Mucosa of descending colon (tissue), 3 donors: ENCODE measurements at places on chromosomes 1 and 21.
A peak's percentile ranks its signal among the peaks of the same experiment; 100 is the strongest.

DNA sequence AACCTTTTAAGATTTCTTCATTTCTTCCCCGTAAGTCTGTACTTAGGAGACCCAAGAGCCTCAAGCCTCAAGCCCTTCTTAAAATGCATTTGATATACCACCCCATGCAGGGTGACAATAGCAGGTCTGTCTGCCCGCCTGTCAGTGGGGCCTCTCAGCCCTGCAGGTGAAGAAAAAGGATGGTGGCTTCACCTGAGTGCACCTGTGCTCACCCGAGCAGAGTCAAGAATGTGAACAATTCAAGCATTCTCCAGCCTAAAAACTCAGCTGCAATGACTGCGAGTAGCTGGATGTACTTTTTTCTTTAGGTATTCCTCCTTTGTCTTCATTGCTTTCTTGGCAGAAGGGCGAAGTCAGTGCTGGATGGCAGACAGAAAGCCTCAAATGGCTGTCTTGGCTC, 203.3 kb downstream of the LMX1A start:
- DNase-seq: no peak

GRCh38 chr21:42993051-42993712, 18.8 kb downstream of the PKNOX1 start:
- DNase-seq: no peak

DNA sequence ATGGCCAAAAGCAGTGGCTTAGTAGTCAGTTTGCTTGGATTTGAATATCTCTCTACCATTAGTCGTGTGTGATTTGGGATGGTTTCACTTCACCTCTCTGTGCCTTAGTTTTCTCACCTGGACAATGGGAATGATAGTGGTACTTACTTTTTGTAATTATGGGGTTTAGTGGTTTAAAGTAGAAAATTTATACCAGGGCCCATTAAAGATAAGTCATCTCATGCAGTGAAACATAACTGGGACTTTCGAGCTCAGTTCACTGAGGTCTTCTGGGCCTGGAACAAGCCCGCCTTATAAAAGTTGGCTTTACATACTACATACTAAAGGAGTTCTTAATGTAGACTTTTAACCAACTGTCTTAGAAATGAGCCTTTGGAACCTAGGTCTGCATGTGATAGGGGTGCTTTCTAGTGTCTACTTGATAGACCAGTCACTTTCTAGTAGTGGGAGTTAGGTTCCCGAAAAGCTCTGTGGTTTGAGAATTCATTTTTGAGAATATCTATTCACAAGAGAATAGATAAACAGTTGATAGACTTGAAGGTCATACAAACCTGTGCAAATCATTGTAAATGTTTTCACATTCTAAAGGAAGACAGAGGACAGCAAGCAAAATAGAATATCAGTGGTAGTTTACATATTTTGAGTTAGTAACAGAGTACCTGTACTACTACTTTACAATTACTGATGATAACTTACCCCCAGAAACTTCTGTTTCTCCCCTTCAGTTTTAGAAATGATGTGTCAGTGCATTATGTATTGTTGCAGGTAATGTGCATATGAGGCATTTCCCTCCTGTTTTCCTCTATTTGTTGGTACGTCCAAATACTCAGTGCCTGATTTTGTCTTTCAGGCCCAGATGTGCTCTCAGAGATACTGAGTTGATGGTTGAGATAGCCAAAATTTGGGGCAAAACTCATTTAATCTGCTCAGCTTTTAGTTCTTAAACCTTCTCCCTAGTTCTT, 48.0 kb downstream of the DYRK1A start:
- no peak for DNase-seq

GRCh38 chr1:64471218-64472039, 1.5 kb downstream of the CACHD1 start:
- peak; percentile 17 for DNase-seq

- DNase-seq: no peak
Measured at GRCh38 chr1:27380224-27380623, 2.9 kb downstream of the CD164L2 start.

DNA sequence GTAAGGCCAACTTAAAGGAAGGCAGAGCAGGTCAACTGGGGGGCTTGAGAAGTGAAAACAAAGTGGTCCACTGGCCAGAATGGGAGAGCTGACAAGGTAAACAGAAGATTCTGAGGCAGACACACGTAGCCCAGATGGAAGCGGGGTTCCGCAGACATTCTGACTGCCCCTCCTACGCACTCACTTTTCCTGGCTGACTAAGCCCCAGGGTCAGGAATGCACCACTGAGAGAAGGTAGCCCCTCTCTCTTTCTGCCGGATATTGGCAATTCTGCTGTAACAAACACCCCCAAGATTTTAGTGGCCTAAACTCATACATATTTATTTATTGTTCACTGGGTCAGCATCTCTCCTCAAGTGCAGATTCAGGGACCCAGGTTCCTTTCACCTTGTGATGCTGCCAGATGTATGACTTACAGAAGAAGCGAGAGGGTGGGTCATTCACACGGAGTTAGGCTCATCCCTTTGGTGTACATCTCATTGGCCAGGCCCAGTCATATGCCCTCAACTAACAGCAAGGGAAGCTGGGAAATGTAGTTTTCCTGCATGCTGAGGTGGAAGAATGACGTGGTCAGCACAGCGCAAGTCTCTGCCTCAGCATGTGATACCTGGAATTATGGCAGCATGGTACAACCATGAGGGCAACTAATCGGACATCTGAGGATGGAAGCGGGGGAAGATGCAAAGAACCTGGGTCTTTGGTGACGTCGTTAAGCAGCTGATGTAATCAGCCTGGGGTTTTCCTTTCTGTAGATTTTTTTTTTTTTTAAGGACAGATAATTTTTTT, 43.4 kb upstream of the MRPS6 start:
- no peak for DNase-seq

DNA sequence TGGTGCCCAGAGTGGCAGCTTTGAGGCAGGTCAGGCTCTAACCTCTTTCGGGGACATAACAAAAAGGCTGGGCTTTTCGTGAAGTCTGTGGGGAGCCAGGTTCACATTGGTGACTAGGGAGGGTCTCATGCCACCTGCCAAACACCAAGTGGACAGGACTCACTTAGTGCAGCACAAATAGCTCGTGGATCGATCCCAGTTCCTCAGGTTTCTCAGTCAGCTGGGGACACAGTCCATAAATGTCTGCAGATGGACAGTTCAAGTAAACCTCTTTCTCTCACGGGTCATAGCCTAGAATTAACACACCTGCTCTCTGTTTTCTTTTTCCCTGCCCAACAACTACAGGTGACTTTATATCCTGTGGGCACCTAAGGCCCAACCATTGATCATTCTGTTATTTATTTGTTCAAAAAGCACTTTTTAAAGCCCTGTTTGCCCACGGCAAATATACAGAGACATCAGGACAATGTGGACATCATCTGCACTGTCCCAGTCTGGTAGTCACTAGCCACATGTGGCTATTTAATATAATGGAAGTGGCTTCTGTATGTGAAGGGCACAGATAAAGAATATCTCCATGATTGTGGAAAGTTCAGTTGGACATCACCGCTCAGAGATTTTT, 53.5 kb downstream of the CAPN2 start:
- DNase-seq: no peak

DNA sequence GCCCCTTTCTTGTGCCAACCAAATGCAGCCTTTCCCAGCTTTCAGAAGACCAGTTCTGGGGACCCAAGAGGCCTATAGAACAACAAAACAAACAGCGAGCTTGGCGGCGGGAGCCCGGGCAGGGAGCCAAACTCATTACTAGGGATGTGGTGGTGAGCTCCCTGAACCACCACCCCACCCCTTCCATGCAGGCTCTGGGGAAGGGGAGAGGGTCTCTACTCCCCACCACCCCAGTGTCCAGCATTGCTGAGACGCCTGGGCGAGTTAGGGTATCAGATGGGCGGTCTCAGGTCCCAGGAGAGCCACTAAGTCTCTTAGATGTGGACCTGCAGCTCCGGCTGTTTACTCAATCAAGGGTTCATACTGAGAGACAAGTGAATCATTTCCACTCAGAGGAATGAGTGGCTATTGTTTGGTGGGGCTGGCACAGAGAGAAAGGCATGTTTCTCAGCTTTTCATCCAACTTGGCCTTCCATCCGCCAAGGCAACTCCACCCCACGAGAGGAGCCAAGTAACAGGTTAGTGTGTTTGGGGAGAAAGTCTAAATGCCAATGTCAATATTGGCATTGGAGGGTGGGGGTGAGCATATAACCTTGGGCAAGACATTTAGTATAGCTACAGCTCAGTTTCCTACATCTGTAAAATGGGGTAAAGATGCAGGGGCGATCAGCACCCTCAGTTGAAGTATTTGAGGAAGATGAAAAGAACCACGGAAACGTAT, 40.9 kb downstream of the PLXNA2 start:
- DNase-seq: peak; percentile 80

DNA sequence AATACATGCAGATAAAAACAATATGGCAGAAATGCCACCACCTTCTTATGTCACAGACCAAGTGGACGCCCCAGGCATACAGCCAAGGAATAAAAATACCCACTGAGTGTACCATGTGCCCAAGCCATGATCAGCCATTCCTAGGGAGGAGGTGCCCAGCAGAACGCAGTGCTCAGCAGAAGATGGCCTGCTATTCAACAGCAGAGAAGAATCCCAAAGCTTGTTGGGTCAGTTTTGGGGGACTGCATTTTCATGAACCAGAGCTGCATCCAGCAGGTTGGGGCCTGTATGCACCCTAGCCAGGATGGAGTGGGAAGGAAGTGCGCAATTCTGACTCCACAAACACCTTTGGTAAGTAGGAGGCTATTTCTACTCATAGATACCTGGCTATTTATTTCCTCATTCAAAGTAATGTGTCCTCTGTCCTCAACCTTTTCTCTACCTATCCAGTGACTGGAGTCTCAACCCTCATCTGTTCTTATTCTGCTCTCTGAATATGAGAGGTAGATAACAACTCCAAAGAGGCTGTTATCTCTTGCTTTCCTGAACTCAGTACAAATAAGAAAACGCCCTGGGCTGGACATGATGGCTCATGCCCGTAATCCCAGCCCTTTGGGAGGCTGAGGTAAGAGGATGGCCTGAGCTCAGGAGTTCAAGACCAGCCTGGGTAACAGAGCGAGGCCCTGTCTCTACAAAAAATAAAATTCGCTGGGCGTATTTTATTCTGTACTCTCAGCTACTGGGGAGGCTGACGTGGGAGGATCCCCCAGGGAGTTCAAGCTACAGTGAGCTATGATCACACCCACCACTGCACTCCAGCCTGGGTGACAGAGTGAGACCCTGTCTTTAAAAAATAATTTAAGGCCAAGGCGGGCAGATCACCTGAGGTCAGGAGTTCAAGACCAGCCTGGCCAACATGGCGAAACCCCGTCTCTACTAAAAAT, 2.5 kb upstream of the PLEKHM2 start:
- no peak for DNase-seq

DNA sequence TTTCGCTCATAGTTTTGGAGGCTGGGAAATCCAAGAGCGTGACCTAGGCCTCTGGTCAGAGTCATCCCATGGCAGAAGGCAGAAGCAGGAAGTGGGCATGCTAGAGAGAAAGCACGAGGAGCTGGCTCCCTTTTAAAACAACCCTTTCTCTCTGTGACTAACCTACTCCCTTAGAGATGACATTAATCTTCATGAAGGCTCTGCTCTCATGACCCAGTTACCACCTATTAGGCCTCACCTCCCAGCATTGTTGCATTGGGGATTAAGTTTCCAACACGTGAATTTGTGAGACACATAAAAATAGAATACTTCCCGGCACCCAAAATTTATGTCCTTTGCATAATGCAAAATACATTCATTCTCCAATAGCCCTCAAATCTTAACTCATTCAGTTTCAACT, 223.1 kb upstream of the ST6GALNAC5 start:
- no peak for DNase-seq

DNA sequence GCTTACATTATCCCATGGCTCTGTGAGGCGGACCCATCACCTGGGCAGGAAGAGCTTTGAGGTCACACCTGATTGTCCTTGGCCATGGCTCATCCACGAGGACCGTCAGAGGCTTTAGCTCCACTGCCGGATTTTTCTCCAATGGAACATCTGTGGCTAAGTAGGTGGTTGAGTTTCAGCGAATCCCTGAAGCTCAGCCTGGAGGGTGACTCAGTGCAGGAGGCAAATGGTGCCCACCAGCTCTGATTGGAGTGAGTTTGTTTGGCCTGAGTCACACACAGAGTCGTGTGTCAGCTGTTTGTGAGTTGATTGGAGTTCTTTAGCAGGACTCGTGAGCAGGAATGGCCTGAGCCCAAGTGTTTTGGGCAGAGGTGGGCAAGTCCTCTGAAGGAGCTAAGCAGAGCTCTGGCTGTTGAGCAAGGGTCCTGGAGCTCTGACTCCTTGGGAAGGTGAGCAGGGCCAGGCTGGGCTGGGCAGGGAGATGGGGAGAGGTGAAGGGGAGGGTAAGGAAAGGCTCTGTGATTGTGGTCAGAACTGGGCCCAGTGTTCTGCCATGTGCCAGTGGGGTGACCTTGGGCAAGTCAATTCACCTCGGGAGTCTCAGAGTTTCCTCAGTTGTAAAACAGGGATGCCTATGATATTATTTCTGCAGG, 2.0 kb downstream of the SLC6A17 start:
- no peak for DNase-seq

DNA sequence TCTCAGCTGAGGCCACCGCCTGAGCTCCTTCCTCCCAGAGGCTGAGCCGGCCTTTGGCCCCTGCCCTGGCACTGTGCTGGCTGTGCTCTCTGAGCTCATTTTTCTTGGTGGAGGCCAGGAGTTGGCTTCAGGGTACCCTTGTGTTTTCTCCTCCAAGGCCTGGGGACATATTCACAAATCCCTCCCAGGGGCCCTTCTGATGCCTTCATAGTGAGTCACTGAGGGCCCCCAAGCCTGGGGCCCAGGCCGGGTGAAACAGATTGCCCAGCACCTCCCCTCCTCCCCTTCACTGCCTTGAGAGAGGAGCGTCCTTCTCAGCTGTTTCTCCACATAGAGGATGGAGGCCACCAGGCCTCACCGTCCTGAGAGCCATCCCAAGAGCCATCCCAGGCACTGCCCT, 105.8 kb downstream of the SIK1 start:
- DNase-seq: no peak

- DNase-seq: no peak
Measured at GRCh38 chr1:25023190-25023578, 93.1 kb upstream of the RUNX3 start.

DNA sequence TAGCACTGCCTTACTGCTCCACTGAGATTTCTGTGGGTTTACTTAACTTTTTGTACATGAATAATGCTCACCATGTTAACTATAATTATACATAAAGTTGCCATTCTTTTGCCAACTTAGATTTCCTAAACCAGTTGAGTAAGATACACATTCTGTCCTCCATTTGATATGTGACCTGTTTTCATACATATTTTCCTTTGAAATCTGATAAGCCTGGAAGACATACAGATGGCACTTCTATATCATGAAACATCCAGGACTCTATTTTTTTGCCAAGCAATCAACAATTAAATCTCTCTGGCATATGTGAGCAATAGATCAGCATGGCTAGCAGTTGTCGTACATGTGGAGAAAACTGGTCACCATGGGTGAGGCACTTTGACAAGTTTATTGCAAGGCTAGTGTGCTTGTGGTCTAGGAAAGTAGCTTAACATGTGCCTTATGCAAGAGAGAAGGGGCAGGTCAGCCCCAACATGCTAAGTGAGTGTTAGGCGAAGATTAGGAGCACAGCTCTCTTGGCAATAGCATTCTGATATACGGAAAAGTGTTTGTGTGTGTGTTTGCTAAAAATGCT, 14.2 kb downstream of the PRRX1 start:
- DNase-seq: no peak

- no peak for DNase-seq
Measured at GRCh38 chr1:211614615-211615014, 35.7 kb upstream of the SLC30A1 start.

- no peak for DNase-seq
Measured at GRCh38 chr1:94316836-94317789, 79.7 kb upstream of the ARHGAP29 start.
